ENCODE measurements at places on chromosomes 1 and 21.

GRCh38 chr1:232586679-232587078 is 43.3 kb downstream of the SIPA1L2 start:
- no peak for DNase-seq

DNA sequence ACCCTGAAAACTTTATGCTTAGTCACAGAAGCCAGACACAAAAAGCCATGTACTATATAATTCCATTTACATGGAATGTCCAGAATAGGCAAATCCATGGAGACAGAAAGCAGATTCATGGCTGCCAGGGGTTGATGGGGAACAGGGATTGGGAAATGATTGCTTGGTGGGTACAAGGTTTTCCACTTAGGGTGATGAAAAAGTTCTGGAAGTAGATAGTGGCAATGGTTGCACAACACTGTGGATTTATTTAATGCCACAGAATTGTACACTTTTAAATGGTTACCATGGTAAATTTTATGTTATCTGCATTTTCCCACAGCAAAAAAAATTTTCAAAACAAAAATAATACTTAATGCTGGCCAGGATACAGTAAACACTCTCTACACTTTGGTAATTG is 40.6 kb downstream of the ENAH start:
- no peak for DNase-seq

DNA sequence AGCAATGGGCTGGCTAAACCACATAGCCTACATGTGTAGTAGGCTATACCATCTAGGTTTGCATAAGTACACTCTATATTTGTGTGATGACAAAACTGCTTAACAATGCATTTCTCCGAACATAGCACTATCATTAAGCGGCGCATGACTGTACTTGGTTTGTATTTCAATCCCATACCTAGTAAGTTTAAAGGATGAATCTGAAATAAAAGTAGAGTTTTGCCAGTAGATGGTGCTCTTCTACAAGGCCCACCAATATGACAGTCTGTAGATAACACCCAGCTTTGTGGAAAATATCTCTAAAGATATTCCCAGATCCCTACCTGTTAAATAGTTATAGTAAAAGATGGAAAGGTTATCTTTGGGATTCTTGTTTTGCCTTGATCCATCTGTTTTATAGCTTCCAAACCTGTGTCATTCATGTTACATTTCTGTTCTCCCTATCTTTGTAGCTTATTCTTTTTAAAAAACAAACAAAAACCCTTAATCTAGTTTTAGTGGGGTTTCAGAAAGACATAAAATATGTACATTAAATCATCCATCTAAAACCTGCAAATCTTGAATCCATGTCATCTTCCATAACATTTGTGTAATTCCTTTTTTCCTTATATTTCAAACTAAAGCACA is 33.9 kb upstream of the ASPM start:
- no peak for DNase-seq

DNA sequence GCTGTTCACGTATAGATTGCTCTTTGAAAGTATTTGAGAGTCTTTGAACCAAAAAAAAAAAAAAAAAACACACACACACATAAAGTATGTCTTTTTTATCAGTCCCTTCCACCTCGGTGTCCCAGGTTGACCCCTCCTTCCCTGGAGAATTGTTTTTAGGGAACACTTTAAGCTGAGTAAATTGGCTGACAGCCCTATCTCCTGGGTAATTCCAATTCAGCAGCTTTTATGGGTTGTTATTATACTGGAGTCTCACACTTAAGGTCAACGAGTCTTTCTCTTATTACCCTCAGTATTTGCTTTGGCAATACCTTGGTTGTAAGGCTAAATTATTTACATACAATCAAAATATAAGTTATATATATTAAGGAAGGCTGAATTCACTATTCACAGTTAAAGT is 69.4 kb downstream of the SLC30A10 start:
- no peak for DNase-seq

DNA sequence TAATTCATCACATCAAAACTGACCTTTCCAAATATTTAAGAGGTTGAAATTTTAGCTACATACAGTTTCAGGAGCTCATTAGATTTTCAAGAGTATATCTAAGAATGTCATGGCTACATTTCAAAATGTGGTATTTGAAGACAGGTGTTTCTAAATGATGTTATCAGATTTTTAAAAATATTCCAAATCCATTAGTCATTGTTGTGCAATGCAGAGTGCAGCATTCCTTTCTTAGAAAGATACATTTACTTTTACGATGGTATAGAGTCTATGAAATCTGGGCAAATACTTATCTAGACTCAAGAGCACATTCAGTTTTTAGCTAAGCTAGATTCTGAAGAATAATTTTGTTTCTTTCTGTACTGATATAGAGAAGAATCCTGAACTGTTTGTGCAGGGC is 230.3 kb downstream of the CHRM3 start:
- DNase-seq = no peak

GRCh38 chr1:161038523-161039153 is at the start of gene TSTD1:
Gene TSTD1 (minus strand): TSS chr1:161038964. CDS start chr1:161038889, 75 bp downstream.
- DNase-seq = peak; percentile 74

GRCh38 chr1:66167267-66167666 is 366.7 kb upstream of the SGIP1 start:
- no peak for DNase-seq

DNA sequence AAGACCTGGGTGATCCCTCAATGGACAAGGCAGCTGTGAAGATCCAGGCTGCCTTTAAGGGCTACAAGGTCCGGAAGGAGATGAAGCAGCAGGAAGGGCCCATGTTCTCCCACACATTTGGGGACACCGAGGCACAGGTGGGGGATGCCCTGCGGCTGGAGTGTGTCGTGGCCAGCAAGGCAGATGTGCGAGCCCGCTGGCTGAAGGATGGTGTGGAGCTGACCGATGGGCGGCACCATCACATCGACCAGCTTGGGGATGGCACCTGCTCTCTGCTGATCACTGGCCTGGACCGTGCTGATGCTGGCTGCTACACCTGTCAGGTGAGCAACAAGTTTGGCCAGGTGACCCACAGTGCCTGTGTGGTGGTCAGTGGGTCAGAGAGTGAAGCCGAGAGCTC is 85.2 kb downstream of the TRIM11 start:
- DNase-seq = no peak

DNA sequence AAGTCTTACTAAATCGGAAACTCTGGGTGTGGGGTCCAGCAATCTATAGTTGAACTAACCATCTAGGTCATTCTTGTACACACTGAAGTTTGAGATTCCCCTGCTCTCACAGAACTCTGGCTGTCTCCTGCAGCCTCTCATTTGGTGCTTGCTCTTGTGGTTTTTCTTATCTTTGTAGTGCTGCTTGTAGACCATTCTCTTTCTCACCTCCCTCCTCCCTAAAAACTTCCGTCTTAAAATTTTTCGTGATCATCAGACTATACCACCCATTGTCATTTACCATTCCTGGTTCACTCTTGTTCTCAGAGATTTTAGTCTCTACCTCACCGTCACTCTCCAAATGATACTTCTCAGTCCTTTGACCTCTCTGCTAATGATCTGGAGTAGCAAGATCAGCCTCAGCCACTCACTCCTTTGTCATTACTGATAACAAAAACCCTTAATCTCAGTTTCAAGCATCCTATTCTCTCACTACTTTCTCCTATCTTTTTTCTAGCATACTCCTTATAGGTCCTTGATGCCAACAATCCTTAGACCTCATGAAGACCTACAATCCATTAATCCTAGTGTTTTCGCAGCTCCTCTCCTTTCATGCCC is 13.0 kb upstream of the EPHX4 start:
- DNase-seq = no peak

GRCh38 chr1:178607718-178608408 is 95.0 kb downstream of the TEX35 start:
- DNase-seq = no peak

- no peak for DNase-seq
These were observed 268.6 kb upstream of the RGS18 start for GRCh38 chr1:191889623-191890003.

DNA sequence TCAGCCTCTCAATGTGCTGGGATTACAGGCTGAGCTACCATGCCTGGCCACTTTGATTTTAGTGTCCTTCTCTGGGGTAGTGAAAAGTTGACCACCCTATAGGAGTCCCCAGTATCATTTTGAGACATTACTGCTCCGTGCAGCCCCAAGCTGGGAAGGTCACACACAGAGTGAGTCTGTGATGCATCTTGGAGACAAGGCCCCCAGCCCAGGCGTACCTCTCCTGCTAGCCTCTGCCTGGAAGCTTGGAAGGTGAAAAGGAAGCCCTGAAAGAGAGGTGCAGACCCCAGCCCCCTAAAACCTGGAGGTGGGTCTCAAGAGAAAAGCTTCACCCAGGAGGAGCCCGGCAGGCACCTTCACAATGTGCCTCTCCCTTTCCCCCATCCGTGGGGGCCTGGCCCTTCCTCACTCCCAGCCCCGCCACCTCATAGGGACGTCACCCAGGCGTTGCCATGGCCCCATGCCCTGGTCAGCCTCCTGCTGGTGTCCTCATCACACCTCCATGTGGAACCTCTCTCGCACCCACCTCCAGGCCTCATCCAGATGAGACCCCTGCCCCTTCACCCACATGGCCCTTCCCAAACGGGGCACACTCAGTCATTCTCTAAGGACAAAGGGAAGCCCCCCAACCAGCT is 5.6 kb upstream of the ARF1 start:
- DNase-seq = no peak

GRCh38 chr1:221994939-221995338 is 253.1 kb upstream of the DUSP10 start:
- DNase-seq = no peak

GRCh38 chr21:35637431-35637830 is 422.9 kb downstream of the SETD4 start:
- DNase-seq = peak; percentile 33

GRCh38 chr1:172906778-172907592 is 143.8 kb downstream of the TNFSF18 start:
- DNase-seq = no peak

GRCh38 chr1:165841582-165842017 is 14.2 kb downstream of the UCK2 start:
- no peak for DNase-seq

DNA sequence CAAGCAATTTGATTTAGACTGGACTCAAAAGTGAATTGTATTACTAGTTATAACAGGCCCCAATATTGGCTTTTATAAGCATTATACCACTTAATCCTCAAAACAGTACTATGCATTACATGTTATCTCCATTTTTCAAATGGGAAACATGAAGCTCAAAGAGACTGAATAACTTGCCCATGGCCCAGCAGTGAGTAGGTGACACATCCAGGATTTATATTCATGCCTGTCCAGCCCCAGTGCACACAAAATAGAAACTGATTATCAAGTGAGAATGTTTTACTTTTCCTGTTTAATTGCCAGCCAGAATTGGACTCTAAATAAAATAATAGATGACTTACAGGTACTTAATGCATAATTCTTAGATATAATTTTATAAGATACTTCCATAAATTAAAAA is 82.9 kb downstream of the NIBAN1 start:
- no peak for DNase-seq

DNA sequence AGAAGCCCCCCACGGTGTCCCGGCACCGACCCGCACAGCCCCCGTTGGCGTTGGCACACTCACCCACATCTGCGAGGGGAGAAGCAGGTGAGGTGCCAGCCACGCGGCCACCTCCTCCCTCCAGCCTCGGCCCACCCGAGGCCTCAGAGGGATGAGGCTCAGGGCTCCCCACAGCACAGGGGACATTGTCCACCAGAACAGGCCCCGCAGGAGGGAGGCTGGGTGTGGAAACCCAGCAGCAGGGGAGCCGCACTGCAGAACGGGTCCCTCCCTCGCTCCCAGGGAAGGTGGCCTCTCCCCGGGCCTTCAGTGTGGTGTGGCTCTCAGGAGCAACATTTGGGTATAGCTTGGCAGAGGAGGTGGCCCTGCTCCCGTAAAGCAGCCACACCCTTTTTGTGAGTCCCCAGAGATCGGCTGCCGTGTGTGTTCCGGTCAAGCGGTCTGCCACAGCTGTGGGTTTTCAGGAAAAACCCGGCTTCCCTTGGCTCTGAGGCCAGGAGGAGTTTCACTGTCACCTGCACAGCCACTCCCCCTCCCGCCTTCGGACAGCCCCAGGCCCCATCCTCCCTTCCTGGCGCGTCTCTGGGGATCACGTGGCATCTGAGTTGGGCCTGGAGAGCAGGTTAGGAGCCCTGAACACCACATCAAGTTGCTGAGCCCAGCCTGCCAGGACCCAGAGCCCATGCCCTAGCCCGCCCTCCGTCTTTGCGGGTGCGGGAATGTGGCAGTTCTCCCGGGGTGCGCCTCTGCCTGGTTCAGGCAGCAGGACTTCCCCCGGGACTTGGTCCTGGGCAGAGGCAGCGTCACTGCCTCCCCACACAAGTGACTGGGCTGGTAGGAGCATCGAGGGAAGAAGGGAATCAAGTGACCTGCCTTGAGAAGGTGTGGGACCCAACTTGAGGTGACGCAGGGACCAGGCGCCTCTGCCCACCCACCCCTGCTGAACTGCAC is 64.0 kb downstream of the MEGF6 start:
- peak; percentile 90 for DNase-seq

DNA sequence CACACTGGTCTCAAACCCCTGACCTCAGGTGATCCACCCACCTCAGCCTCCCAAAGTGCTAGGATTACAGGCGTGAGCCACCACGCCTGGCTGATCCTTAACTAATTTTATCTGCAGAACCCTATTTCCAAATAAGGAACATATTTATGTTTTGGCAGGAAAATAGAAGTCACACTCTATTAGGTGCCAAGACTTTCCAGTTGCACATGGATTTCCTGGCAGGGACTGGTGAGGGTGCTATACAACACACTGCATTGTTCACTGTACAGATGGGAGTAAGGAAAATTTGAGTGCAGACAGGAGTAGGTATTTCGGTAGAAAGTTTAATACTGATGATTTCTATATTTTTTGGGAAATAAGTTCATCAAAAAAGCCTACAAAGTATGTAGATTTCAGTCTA is 605.3 kb upstream of the B3GALT2 start:
- no peak for DNase-seq

GRCh38 chr1:10824821-10825540 is 28.5 kb upstream of the CASZ1 start:
- DNase-seq = peak; percentile 68

DNA sequence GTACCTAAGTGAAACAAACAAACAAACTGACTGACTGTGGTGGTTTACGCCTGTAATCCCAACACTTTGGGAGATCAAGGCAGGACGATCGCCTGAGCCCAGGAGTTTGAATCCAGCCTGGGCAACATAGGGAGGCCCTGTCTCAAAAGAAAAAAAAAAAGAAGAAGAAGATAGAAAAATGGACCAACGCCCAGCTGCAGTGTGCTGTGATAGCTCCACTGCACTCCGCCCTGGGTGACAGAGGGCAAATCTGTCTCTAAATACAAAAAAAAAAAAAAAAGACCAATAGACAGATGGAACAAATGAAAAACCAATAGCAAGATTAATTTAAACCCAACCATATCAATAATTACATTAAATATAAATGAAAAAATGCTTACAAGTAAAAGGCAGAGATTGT is 13.9 kb downstream of the AKR7A3 start:
- no peak for DNase-seq

DNA sequence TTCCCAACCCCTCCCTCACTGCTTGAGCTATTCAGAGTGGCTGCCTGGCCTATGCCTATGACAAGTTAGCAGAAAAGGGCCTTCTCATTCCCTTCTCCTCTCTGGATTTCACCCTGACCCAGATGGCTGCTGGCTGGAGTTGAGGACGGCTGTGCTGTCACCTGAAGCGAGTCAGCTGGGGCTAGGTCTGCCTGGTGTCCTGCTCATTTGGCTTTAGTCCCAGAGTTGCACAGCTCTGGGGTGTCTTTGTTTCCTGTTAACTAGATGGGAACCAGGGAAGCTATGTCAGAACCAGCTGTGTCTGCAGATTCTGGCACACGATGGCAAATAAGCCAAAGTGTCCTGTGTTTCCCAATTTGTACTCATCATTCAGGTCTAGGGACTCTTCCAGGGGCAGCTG is 52.9 kb downstream of the CNIH3 start:
- no peak for DNase-seq

All from prostate gland (tissue), 2 donors.